GM10248 (cell line): ENCODE measurements at places on chromosomes 2 and 18.

DNA sequence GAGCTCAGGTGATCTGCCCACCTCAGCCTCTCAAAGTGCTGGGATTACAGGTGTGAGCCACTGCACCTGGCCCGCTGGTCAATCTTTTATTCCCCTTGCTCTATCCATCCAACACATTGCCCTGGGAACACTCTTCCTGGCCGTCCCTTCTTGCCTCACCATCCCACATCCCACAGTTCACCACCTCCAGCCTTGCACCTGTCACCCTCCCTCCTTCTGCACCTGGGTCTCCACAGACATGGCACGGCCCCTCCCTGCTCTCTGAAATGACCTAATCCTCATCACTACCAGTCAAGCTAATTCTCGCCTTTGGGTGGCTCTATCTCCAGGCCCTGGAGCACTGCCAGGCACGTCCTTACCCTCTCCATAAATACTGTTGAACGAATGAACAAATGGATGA is 116.9 kb upstream of the TEX51 start:
- DNase-seq, result no peak

DNA sequence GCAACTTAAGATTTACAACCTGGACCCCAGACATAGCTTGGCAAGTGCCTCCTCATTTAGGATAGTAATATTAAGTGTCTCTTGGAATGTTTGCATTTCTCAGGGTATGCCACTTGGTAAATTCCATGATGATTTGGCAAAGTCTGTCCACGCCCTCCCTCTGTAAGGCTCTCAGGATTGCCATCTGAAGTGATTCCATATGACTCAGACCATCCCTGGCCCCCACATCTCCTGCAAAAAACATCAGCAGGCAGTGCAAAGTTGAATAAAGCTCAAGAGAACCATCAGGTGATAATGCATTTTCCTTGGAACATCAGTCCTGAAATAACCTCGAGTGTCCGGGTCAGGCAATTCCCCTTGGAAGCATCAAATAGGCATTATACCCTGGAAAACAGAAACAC is 27.1 kb upstream of the PIEZO2 start:
- no peak for DNase-seq

DNA sequence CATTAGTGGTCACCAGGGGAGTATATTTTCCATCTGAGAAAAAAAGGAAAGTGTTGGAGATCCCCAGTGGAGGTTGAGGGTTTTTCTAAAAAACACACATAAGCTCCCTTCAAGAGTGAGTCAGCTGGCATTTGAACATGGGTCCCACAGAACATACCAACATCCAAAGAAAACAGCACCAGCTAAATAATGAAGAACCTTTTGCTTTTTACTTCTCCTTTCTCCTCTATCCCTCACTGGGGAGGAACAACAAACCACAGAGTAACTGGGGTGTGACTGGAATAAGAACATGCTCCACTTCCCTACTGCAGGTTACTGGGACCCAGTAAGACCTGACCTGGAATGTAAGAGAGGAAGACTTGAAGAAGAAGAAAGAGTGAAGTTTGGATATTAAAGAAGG is 56.5 kb upstream of the RAPH1 start:
- DNase-seq, result no peak

DNA sequence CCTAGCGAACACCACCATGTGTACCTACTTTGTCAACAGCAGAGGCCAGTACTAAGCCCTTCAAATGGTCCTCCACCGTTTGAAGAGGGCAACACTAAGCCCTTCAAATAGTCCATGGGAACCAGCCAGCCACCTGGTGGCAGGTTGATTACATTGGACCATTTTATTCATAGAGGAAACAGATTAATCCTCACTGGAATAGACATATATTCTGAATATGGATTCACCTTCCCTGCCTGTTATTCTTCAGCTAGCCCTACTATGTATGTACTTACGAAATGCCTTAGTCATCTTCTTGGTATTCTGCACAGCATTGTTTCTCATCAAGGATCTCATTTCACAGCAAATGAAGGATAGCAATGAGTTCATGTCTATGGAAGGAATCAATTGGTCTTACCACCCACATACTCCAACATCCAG is 10.0 kb upstream of the ZNF396 start:
- no peak for DNase-seq

GRCh38 chr2:1130922-1131321 is 180.3 kb downstream of the SNTG2 start:
- DNase-seq, result no peak

DNA sequence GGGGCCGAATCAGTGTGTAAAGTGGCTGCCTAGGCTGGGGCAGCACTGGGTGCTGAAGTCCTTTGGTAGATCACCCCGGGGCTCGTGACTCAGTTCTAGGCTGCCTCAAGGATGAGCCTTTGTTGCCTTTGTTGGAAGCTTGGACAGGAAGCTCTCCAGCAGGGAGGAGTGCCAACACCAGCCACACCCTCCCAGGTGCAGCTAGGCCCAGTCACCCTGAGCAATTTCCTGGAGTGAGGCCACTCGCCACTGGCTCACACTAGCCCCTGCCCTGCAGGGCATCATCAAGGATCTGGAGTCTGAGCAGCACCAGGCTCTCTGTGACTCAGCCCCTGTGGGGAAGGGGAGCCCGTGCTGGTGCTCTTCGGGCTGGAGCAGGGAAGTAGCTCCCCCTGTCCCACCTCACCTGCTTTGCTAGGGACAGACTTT is 6.7 kb upstream of the SDC1 start:
- no peak for DNase-seq

DNA sequence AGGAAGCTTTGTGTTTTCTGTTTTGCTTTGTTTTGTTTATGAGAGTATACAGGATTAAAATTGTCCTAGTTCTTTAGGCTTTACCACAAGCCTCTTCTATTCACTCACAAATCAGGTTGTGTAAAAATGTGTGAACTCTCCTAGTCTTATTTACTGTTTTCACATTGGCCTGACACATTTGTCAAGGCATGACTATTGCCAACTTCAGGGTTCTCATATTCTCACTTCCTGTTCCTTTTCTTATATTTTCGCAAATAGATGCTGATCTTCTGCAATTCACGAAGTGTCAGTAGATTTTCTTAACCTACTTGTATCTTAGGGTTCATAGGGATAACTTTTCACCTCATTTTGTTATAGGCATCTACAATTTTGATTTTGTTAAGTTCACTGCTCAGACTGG is 67.1 kb downstream of the CCDC102B start:
- no peak for DNase-seq

GRCh38 chr18:61666876-61667590 is 225.8 kb downstream of the RNF152 start:
- no peak for DNase-seq

DNA sequence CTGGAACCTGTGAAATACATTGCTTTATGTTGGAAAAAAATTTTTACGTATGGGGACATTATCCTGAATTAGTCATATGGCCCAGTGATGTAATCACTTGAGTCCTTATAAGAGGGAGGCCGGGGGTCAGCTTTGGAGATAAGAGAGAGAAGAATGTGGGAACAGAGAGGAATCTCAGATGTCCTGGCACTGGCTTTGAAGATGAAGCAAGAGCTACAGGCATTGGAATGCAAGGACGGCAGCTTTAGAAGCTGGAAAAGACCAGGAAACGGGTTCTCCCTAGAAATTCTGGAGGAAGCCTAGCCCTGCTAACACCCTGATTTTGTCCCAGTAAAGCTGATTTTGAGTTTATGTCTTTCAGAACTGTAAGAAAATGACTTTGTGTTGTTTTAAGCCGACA is 1129.9 kb upstream of the GYPC start:
- no peak for DNase-seq

- DNase-seq, result no peak
Observed at GRCh38 chr18:73987247-73987980, 160.2 kb downstream of the FBXO15 start.

GRCh38 chr18:35749701-35750100 is 168.2 kb downstream of the GALNT1 start:
- no peak for DNase-seq

DNA sequence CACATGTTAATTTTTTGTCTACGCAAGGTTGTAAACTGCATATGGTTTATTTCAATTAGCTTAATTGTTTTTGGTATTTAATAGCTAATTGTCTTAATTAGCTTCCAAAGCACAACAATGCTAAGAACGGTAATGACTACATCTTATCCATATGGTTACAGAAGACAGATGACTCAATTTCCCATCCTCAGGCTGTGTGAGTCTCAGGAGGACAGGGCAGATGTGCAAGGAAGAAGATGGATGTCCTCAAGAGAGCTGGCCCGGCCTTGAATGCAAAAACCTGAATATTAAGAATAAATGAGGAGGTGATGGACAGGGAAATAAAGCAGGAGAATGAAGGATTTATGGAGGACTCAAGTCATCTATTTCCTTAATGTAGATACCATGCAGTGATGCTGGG is 31.4 kb downstream of the SLC4A3 start:
- no peak for DNase-seq

DNA sequence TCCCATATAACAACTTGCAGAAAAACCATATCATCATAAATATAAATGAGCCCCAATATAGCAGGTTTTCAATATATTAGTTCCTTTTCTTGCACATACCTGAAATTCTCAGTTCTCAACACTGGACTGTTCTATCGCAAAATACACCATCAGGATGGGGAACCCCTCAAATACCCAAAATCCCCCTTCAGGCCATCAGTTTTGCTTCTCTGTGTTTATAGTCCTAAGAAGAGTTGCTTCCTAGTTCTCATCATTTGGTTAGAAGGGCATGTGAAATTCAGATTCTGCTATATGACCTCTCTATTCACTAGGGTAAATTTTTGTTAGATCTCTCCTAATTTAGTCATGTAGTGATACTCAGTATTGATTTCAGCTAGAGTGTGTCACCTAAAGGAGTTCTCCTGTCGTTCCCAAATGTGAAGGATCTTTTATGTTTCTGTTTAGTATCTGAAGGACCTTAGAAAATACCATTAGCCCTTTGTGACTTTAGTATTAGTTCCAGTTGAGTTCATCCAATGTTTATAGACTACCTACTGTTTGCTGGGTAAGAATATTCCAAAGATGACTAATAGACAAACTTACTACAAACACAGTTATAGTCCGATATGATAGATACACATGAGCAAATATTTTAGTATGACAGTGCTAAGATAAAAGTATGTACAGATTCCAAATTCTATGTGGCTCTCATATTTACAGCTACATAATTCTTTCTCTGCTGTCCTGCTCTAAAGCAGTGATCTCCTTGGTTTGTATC is 115.8 kb downstream of the TTC27 start:
- peak; percentile 27 for DNase-seq

GRCh38 chr2:201127570-201127969 is 11.6 kb downstream of the CFLAR start:
- no peak for DNase-seq

GRCh38 chr2:235087832-235088495 is 136.1 kb downstream of the SH3BP4 start:
- no peak for DNase-seq

DNA sequence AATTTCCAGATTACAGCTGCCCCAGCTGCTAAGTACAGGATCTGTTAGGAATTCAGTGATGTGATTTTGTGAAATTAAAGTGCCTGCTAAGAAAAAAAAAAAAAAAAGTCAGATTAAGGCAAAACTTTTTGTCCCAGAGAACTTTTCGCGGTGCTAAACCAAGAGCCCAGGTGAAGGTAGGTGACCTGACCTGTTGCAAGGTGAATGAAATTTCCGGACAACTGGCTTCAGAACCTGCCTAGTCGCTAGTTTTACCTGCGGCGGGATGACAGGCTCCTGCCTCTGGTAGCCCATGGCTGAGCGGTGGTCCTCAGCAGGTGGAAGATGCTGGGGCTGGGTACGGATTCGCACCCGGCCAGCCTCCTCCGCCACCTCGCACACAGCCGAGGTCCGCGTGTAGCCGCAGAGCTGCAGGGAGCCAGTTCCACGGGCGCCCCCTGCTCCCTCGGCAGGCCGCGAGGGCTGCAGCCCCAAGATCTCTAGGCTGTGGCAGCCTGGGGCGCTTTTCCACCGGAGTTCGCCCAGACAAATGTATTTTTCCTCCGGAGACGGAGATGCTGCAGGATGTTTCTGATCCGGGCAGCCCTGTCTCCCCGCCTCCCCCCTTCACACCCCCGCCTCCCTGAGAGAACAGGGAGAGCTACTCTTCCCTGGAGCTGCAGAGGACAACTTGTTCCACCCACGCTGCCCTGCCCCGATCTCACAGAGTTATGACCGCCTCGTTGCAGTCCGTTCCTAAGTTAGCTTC is at the start of gene SLC38A11:
TSS of gene SLC38A11 (minus strand) at position 572 of the 748 bp plus-strand sequence. CDS start at position 294, 278 bp downstream.
- no peak for DNase-seq

DNA sequence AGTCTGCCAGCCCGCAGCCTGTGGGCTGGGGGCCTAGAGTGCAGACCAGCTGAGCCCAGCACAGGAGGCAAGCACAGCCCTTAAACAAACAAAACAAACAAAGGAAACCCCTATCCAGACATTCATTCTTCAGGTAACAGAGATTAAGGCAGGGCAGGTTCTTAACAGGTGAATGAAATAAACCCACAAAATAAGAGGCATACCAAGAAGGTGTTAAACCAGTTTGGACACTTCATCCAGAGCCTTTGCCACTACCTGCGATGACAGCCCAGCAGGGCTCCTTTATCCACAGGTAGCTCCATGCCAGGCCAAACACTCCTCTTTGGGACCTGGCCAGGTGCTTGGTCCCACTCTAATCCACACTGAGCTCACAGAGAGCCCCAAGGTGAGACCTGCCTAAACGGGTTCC is 209.7 kb upstream of the SIX2 start:
- DNase-seq, result no peak

- DNase-seq, result no peak
Observed at GRCh38 chr2:7196883-7197282, 279.7 kb downstream of the RNF144A start.

- DNase-seq, result no peak
Observed at GRCh38 chr2:8799004-8799403, 38.4 kb downstream of the KIDINS220 start.

GRCh38 chr2:197185676-197186075 is 124.9 kb downstream of the ANKRD44 start:
- DNase-seq, result no peak

GRCh38 chr2:221574231-221574570 is 2.1 kb upstream of the EPHA4 start:
- no peak for DNase-seq

DNA sequence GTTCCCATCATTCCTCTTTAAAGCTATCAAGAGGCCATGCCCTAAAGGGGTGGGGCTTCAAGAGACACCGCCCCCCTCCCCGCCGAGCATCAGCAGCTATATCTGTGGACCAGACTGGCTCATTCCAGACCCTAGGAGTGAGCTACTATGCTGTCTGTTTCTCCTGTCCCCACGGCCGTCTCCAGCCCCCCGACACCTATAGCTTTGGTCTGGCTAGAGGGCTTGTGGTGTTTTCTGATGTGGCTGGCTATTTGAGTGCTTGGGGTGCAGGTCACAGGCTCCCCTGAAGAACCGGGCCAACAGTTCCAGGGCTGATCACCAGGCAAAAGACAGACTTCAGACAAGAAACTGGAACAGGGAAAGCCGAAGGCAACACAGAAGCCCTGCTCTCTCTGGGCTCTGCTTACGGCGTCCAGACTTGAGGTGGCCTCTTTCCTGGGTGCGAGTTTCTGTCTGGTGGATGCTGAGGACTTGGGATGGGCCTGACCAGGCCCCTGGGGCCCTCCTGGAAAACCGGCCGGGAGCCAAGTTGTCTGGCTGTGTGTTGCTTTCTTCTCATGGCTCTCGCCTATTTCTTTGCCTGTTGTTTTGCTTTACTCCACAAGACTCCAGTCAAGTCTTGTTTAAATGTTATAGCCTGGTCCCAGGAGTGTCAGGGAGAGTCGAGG is 83.6 kb downstream of the KLHL29 start:
- no peak for DNase-seq
